Endodermal cell (in vitro differentiated cells): ENCODE measurements at places on chromosomes 7 and 10. TPM values are rescaled to one million over a fixed set of nuclear protein-coding genes. Genes with fewer than 3 reads are reported as not detected.

Gene ENTPD1
- 2.0 to 3.9 TPM (median 2.7 TPM) in 3 replicates for total RNA-seq

Gene EPHB6
- total RNA-seq = 30.8 and 36.9 TPM in 2 replicates

Gene ZNF804B
- total RNA-seq = 0.14 to 0.49 TPM (median 0.36 TPM) in 3 replicates

Gene SEMA4G
- total RNA-seq = 18.8 to 26.0 TPM (median 20.1 TPM) in 3 replicates

Gene CCDC201
- not detected in 3 replicates for total RNA-seq

Gene AMPH
- total RNA-seq = 3.5 and 4.2 TPM in 2 replicates

Gene HOXA2
- total RNA-seq = not detected in 3 replicates

Gene TFEC
- not detected in 2 replicates for total RNA-seq

Gene OGA
- total RNA-seq = 129 and 138 TPM in 2 replicates

Gene SFTPA1
- not detected in 2 replicates for total RNA-seq

Gene VWDE
- total RNA-seq = 8.2 and 11.8 TPM in 2 replicates

Gene HMX3
- not detected in 3 replicates for total RNA-seq

Gene SFR1
- 12.0 to 21.8 TPM (median 14.1 TPM) in 3 replicates for total RNA-seq

Gene SH2D4B
- total RNA-seq = 0.12 to 0.13 TPM in 2 of 3 replicates, not detected in the other

Gene PAOX
- 9.1 and 9.7 TPM in 2 replicates for total RNA-seq

Gene ORC5
- 17.5 to 22.5 TPM (median 22.0 TPM) in 3 replicates for total RNA-seq

Gene INMT
- total RNA-seq = 3.2 to 4.3 TPM (median 3.3 TPM) in 3 replicates

Gene SLC18A3
- not detected in 3 replicates for total RNA-seq

Gene PTF1A
- not detected in 2 replicates for total RNA-seq

Gene ACSM6
- not detected in 3 replicates for total RNA-seq

Gene BEND7
- total RNA-seq = 5.7 and 9.8 TPM in 2 replicates

Gene TFR2
- total RNA-seq = 1.4 and 1.6 TPM in 2 replicates

Gene ATG9B
- total RNA-seq = 1.2 to 21.4 TPM (median 2.0 TPM) in 3 replicates

Gene NUTM2B
- total RNA-seq = 0.63 to 0.73 TPM in 2 of 3 replicates, not detected in the other

Gene MUC12
- total RNA-seq = 1.6 to 5.9 TPM (median 3.3 TPM) in 3 replicates

Gene SAMD9
- not detected in 2 replicates for total RNA-seq

Gene NSUN6
- 10.2 and 10.6 TPM in 2 replicates for total RNA-seq

Gene CRTAC1
- total RNA-seq = 0.11 and 0.24 TPM in 2 replicates

Gene IQCE
- total RNA-seq = 14.2 and 15.4 TPM in 2 replicates

Gene PAXIP1
- 30.7 and 33.4 TPM in 2 replicates for total RNA-seq

Gene CNTNAP2
- 171 to 205 TPM (median 185 TPM) in 3 replicates for total RNA-seq

Gene SLC13A1
- not detected in 3 replicates for total RNA-seq

Gene NME8
- 3.3 to 9.2 TPM (median 7.9 TPM) in 3 replicates for total RNA-seq

Gene PPP3CB
- 38.5 and 39.2 TPM in 2 replicates for total RNA-seq

Gene C10orf67
- not detected in 3 replicates for total RNA-seq

Gene BTBD16
- total RNA-seq = not detected in 3 replicates

Gene SPDYE8
- total RNA-seq = not detected in 2 replicates

Gene MKX
- 0.17 to 0.42 TPM (median 0.29 TPM) in 3 replicates for total RNA-seq

Gene FAM20C
- 46.8 and 53.5 TPM in 2 replicates for total RNA-seq

Gene TMEM139
- total RNA-seq = 1.2 to 2.3 TPM (median 2.3 TPM) in 3 replicates

Gene ARHGAP21
- 59.6 and 69.7 TPM in 2 replicates for total RNA-seq

Gene UNCX
- 0.13 TPM in 1 of 2 replicates, not detected in the other for total RNA-seq

Gene CCL24
- not detected in 2 replicates for total RNA-seq

Gene ERVW-1
- total RNA-seq = 1.1 to 3.1 TPM (median 1.6 TPM) in 3 replicates

Gene ADCYAP1R1
- 1.6 and 2.1 TPM in 2 replicates for total RNA-seq

Gene CADPS2
- 11.7 and 13.1 TPM in 2 replicates for total RNA-seq

Gene GLUD1
- total RNA-seq = 104 to 113 TPM (median 108 TPM) in 3 replicates

Gene TRIM24
- total RNA-seq = 44.0 to 81.0 TPM (median 70.1 TPM) in 3 replicates

Gene GNA12
- total RNA-seq = 33.3 to 64.7 TPM (median 63.2 TPM) in 3 replicates

Gene KCTD7
- 9.9 to 15.6 TPM (median 14.8 TPM) in 3 replicates for total RNA-seq

Gene RAPGEF5
- 23.2 to 56.9 TPM (median 26.8 TPM) in 3 replicates for total RNA-seq

Gene GPC2
- 36.1 and 39.3 TPM in 2 replicates for total RNA-seq

Gene YKT6
- 98.2 and 101 TPM in 2 replicates for total RNA-seq

Gene RASA4B
- 11.5 to 13.0 TPM (median 12.2 TPM) in 3 replicates for total RNA-seq

Gene MSMB
- total RNA-seq = 2.9 and 4.0 TPM in 2 replicates

Gene LRRTM3
- not detected in 3 replicates for total RNA-seq

Gene ATOH7
- total RNA-seq = 0.35 and 0.36 TPM in 2 replicates

Gene FFAR4
- total RNA-seq = not detected in 2 replicates
